NCI-H460 (cell line): ENCODE measurements at places on chromosomes 11 and 22. TPM values are rescaled to one million over a fixed set of nuclear protein-coding genes. Genes with fewer than 3 reads are reported as not detected.

DNA sequence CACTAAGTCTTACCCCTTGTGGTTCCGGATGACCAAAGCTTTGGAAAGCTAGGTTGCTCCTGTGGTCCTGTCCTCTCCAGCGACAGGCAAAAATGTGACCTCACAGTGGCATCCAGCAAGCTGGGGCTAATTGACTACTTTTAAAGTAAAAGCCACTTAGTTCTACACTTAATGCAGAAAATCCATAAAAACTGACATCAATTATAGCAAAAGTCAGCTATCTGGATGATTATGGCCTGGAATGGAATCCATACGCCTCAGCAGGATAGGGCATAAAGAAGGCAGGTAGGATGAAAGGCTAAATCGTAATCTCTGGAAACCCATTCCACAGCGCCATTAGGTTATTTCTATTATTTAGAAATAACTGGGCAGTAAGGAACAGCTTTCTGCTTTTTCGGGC lies 91.9 kb downstream of the ARL14EP start:
- no peak for DNase-seq

- DNase-seq = no peak
Measured at GRCh38 chr11:14673824-14674405, 30.3 kb downstream of the PDE3B start.

GRCh38 chr11:16738947-16739815 lies 734 bp downstream of the C11orf58 start:
- DNase-seq = no peak

GRCh38 chr22:50456466-50457234 lies 18.2 kb downstream of the SBF1 start:
- no peak for DNase-seq

DNA sequence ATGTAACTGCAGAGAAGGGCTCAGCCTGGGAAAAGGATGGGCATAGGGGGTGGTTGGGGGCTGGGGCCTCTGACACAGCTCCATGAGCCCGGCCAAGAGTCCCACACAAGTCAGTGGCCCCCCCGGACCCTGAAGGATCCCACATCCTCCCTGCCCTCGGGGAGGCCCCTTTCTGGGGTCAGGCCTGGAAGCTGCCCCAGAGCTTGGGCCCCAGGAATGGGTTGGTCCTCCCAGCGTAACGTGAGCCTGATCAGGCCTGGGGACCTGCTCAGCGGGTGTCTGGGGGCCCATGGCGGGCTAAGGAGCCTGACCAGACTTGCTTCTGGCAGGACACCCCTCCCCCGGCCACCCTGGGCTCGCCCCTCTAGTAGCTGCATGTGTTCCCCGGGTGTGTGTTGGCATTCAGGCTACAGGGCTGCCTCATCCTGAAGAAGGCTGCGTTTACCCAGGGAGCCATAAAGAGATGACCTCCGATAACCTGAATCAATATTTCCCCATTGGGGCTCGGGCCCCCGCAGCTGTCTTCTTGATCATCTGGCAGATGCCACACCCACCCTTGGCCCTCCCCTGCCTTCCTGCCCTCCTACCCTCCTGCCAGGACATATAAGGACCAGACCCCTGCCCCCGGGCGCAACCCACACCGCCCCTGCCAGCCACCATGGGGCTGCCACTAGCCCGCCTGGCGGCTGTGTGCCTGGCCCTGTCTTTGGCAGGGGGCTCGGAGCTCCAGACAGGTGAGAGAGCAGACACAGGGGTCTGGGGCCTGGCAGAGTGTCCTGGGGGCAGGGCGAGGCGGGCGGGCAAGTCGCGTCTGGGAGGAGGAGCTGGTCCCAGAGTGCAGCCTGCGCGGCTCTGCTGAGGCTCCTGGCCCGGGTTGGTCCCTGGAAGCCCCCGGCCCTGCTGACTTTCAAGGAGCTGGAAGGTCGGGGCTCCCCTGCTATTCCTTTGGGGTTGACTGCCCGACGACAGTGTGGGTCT lies at the start of gene MUC2:
Gene MUC2 (plus strand): TSS at position 631 of the 978 bp plus-strand sequence.
- no peak for DNase-seq

DNA sequence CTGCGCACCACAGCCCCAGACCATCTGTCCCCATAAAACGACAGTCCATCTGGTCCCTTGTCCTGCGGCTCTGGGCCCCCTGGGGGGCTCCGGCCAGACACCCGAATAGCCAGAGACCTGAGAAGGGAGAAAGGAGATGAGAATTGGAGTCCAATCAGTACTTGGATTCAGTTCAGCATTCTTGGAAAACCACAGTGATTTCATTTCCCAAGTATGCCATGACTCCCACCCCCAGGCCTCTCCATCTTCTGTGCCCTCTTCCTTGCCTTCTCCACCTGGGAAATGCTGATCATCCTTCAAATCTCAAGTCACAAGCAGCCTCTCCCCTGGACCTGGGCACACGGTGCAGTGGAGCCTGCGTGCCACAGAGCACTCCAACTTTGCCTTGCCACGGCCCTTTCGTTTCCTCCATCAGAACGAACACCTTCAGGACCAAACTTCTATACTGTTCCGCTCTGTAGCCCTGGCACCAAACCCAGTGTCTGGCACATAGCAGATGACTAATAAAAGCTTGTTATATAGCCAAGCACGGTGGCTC lies 10.9 kb upstream of the MFNG start:
- DNase-seq = no peak

DNA sequence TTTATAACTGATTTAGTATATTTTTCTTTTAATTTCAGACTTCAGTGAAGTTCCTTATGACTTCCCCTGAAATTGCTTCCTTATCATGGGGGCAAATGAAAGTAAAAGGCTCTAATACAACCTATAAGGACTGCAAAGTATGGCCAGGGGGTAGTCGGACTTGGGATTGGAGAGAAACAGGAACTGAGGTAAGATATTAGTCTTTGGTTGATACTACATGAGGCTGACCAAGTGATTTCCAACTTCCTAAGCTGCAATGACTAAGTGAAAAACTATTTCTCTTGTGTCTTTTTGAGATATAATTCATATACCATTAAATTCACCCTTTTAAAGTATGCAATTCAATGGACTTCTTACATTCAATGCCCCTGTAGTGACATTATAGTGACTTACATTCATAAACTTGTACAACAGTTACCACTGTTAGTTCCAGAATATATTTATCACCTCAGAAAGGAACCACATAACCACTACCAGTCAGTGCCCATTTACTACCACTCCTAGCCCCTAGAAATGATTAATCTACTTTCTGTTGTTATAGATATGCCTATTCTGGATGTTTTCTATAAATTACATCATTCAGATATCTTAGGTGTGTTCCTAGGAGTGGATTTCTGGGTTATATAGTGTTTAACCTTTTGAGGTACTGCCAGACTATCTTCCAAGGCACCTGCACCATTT lies 21.6 kb downstream of the AAMDC start:
- DNase-seq = no peak

- no peak for DNase-seq
Measured at GRCh38 chr11:76850815-76851214, 9.9 kb upstream of the ACER3 start.

- no peak for DNase-seq
Measured at GRCh38 chr11:11984563-11984962, 23.9 kb downstream of the DKK3 start.

DNA sequence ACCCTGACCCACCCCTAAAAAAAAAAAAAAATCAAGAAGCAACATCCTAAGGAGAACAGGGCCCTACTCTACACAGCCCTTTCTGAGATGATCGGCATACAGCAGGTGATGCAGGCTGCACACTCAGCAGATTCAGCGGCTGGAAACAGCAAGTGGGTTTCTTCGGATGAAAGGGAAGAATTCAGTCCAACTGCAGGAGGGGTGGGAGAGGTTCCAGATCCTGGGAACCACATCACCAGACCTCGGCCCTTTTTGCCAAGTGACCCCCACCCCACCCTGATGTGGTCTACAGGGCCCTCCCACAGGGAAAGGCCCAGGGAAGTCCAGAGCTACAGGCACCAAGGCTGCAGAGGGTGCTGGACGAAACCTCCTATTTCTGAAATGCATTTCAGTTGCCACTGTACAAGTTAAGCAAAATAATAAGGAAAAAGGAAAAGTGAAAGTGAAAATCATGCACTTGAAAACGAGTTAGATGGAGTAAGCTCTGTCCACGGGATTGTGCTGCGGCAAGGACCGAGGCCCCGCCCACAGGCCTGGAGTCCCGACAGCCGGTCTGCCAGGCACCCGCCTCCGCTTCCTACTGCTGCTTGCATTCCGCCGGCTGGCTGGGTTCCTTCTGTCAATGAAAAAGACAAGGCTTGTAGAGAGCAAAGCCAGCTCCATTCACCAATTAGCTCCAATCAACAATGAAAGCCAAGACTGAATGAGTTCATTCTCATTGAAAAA lies 16.0 kb upstream of the PHLDA2 start:
- DNase-seq = no peak

GRCh38 chr11:61507962-61508861 lies at the start of gene LRRC10B:
TSS of gene LRRC10B (plus strand) at chr11:61508749. CDS start at chr11:61508999, 250 bp downstream.
- no peak for DNase-seq

GRCh38 chr11:75425422-75425821 lies 7.6 kb downstream of the KLHL35 start:
- no peak for DNase-seq

GRCh38 chr11:8684600-8685290 lies 2.2 kb downstream of the RPL27A start:
- no peak for DNase-seq

- no peak for DNase-seq
Measured at GRCh38 chr11:47553406-47553743, 443 bp upstream of the CELF1 start.

DNA sequence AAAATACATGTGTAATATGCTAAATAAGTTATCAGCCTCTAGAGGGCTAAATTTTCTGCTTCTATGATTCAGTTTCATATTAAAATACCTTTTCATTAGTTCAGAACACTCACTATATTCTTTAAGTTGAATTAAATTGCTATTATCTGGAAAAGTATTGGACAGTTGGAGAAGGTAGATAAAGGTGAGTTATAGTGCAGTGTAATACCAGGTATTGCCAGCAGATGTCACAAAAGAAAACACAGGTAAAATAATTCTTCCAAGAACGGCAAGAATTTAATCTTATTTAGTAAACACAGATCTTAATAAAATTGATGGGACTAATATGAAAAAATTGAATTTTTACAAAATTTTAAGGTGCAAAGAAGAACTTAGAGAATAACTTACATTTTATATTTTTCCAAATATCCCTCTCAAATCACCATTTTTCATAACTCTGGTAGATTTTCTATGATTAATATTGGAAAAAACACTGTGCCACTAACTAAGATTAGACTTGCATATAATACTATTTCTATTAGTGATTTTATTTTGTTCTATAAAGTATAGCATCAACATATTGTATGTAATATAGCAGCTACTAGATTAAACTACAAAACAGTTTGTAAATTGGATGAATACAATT lies 1.7 kb upstream of the LRRC4C start:
- DNase-seq = peak; percentile 6

GRCh38 chr11:92768121-92768840 lies 201.2 kb upstream of the MTNR1B start:
- DNase-seq = no peak

GRCh38 chr11:77244277-77245027 lies 57.0 kb downstream of the GDPD4 start:
- no peak for DNase-seq

- no peak for DNase-seq
Measured at GRCh38 chr11:8867931-8868631, 42.9 kb upstream of the AKIP1 start.

DNA sequence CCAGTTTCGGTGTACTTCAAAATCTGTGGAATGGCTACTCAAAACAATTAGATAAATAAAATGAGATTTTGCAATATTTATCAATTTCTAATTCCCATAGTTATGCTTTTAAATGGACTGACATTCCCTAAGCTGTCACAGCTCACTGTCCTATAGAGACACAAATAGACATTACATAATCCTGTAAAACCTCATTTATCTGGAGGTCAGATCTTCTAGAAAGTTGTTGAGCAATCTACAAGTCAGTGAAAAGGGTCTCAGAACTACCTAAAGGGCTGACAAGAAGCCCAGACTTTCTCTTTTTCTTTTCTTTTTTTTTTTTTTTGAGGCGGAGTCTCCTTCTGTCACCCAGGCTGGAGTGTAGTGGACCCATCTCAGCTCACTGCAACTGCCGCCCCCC lies 12.0 kb downstream of the ALG8 start:
- no peak for DNase-seq

GRCh38 chr11:113604186-113604585 lies 101.9 kb downstream of the TMPRSS5 start:
- no peak for DNase-seq

DNA sequence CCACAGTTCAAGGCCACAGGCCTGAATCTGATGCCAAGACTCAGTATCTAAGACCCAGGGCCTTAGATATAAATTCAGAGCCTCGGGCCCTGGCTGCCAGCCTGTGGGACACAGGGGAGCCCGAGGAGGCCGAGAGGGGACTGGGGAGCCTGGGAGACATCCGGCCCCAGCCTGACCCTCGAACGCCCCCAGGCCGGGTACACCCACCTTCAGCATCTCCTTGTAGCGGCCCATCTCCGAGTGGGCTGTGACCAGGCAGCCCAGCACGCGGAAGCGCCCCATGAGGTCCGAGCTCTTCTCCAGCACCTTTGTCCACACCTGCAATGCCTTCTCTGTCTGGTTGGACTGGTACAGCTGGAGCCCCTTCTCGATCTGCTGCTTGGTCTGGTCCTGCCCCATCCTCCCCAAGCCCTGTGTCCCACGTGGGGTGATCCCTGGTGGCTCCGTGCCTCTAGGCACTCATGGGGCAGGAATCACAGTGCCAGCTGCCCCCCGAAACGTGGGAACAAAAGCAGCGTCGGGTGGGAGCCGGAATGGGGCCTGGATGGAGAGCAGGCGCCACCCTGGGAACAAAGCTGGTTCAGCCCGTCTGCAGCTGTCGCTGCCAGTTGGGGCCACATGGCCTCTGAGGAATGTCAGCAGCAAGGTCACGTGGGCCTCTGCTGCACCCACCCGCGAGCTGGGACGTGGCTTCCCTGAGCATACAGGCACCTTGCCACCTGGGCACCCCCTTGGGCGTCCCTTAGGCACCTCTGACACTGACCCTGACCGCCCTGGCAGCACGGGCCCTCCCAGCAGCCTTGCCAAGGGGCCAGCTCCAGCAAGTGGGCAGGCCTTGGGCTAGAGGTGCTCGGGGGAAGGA lies at the start of gene RAPSN:
Gene RAPSN (minus strand): TSS at position 571 of the 862 bp plus-strand sequence. CDS start 172 bp downstream, at position 399.
- no peak for DNase-seq

GRCh38 chr11:63997801-63998337 lies 11.6 kb downstream of the OTUB1 start:
- DNase-seq = no peak

DNA sequence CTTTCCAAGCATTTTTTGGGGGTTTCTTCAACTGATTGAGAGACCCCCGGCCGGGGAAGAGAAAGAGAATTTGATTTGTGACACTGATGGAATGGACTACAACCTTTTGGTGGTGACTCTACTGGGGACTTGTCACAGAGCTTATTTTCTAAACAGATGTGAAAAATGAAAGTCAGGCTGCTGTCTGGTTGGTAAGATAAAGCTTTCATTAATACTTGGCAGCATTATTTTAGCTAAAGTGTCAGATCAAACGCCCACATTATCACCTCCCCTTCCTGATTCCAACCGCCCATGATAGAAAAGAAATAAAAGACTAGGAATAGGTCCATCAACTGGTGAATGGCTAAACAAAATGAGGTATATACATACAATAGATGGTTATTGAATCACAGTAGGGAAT lies 45.6 kb upstream of the EHF start:
- no peak for DNase-seq

Gene OR1S1
- not detected in 2 replicates for total RNA-seq

Gene UPK2
- not detected in 2 replicates for total RNA-seq

Gene KRTAP5-2
- not detected in 2 replicates for total RNA-seq

Gene KCNJ1
- not detected in 2 replicates for total RNA-seq

Gene ACRV1
- total RNA-seq = not detected in 2 replicates

Gene SERPINH1
- 55.5 and 64.7 TPM in 2 replicates for total RNA-seq

Gene MYEOV
- total RNA-seq = 0.64 and 0.72 TPM in 2 replicates

Gene DERL3
- 0.59 and 1.6 TPM in 2 replicates for total RNA-seq

Gene CNGA4
- not detected in 2 replicates for total RNA-seq

Gene CHCHD10
- total RNA-seq = 38.2 and 44.3 TPM in 2 replicates

Gene MS4A3
- total RNA-seq = not detected in 2 replicates

Gene C22orf39
- total RNA-seq = 23.2 and 23.6 TPM in 2 replicates

Gene KDM4D
- total RNA-seq = 0.17 and 0.57 TPM in 2 replicates
